Sigmoid colon (tissue), 7 donors: ENCODE measurements at places on chromosomes 5 and 9. TPM values are rescaled to one million over a fixed set of nuclear protein-coding genes. Genes with fewer than 3 reads are reported as not detected.

Gene EIF4EBP3
- 60.7 TPM for polyA plus RNA-seq

Gene DRD1
- polyA plus RNA-seq = 0.06 TPM

Gene CDKN2B-AS1
- polyA plus RNA-seq = 31.1 TPM

Gene KIAA0825
- 0.48 TPM for polyA plus RNA-seq

Gene PCSK1
- polyA plus RNA-seq = 1.7 TPM

Gene PCDHB5
- not detected for polyA plus RNA-seq

Gene SYK
- polyA plus RNA-seq = 35.8 TPM

Gene STC2
- polyA plus RNA-seq = not detected

Gene PRRT1B
- polyA plus RNA-seq = 3.6 TPM

Gene PCDHA2
- polyA plus RNA-seq = not detected

Gene PLPP7
- 1.5 TPM for polyA plus RNA-seq

Gene PCDHGA6
- 0.85 TPM for polyA plus RNA-seq

Gene LECT2
- polyA plus RNA-seq = not detected

Gene IFNK
- polyA plus RNA-seq = not detected

Gene MAST4
- 5.9 TPM for polyA plus RNA-seq

Gene LCN9
- not detected for polyA plus RNA-seq

Gene FAM153A
- not detected for polyA plus RNA-seq

Gene ANKRD33B
- polyA plus RNA-seq = 2.1 TPM

Gene MSX2
- polyA plus RNA-seq = 1.2 TPM
